ENCODE measurements at places on chromosomes 6 and 20.
A peak's percentile ranks its signal among the peaks of the same experiment; 100 is the strongest.

GRCh38 chr6:158544428-158544827 lies 15.5 kb upstream of the TMEM181 start:
- DNase-seq, result no peak

- DNase-seq, result no peak
Measured at GRCh38 chr6:66421570-66421969, 714.5 kb upstream of the EYS start.

DNA sequence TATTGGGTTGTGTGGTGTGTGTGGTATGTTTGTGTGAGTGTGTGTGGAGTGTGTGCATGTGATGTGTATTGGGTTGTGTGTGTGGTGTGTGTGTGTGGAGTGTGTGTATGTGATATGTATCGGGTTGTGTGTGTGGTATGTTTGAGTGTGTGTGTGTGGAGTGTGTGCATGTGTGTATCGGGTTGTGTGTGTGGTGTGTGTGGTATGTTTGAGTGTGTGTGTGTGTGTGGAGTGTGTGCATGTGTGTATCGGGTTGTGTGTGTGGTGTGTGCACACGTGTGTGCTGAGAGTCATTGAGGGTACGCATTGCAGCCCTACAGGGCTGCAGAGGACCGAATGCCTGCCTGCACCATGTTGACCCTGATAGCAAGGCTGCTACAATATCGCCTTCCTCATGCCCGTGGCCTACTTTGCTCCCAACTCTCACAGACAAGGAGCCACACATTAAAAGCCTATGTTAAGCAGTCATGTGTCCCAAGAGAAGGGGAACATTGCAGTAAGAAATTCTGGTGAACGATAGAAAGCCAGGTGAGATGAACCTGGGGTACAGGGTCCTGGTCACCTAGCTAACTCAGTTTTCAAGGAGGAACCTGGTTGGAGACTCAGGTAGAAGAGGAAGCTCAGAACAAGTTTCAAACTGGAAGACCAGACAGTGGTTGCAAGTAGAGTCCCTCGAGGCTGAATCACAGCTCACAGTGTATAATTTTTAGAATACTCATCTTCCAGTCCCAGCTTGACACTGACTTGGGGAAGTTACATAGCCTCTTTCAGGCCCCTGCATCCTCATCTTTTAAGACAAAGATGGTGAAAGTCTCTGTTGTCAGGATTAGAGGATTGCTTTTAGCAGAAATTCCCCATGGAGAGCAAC lies 45.7 kb upstream of the TMEM170B start:
- no peak for DNase-seq

GRCh38 chr6:170036916-170037315 lies 254.0 kb downstream of the DLL1 start:
- no peak for DNase-seq

GRCh38 chr20:3800256-3800877 lies 4.3 kb downstream of the CDC25B start:
- no peak for DNase-seq

GRCh38 chr20:12067686-12068085 lies 150.0 kb downstream of the BTBD3 start:
- DNase-seq, result no peak

DNA sequence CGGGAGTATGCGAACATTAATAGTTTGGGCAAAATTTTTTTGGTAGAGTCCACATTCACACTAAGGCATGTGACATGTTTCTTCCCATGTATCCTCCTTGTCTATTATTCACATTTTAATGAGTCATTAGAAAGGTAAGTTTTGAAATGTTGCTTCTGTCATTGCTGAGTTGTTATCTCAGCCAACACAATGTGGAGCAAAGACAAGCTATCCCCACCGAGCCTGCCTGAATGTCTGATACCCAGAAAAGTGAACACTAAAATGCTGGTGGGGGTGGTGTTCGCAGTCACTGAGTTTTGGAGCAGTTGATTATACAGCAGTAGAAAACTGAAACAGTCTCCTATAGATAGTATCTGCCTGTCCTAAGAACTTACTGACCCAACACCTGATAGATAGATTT lies 68.3 kb upstream of the ASF1A start:
- no peak for DNase-seq

- DNase-seq, result no peak
Measured at GRCh38 chr6:36126553-36127458, 3.5 kb upstream of the MAPK13 start.

DNA sequence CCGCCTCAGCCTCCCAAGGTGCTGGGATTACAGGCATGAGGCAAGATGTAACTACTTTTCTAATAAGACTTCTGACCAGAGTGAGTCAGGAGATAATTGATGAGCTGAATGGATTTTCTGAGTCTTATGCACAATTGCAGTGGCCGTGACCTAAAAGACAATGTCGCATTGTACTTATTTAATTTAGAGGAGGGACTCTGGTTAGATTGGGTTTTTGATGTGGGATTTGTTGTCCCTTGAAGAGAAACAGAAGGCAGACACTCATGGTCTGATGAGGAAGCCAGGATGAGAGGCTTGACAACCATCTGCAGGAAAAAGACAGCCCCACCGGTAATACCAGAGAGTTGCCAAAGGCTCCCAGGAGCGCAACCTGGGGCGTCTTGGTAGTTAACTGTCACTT lies 68.0 kb downstream of the ISM1 start:
- DNase-seq, result no peak

DNA sequence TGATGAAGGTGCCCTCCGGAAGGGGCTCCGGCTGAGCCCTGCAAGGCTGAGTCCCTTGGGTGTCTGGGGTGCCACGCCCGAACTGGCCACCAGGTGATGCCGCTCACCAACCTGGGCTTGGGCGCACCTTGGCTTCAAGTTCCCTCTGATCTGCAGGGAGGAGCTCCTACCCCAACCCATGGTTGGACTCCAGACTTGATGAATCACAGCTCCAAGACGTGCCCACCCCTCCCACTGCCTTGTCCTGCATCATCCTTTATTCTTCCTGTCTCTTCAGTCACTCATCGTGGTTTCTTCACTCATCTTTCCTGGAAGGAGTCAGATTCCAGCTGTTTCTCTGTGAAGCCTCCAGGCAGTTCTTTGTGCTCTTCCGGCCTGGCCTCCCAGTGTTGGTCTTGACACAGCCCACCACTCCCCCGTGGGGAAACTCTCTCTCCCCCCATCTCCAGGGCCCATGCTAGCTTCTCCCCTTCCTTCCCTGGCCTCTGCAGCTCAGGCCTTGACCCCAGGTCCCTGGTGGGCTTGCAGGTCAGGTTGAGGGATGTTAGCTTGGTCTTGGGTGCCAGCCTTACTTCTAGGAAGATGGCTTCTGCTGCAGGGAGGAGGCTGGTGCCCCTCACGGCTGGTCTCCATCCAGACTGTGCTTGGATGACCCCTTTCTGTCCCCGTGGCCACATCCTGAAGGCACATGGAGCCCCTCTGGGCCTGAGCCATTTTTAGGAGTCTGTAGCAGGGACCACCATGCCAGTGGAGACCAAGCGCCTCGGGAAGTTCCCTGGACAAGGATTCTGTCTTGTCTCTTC lies 2.6 kb upstream of the ZBP1 start:
- DNase-seq, result peak; percentile 92

DNA sequence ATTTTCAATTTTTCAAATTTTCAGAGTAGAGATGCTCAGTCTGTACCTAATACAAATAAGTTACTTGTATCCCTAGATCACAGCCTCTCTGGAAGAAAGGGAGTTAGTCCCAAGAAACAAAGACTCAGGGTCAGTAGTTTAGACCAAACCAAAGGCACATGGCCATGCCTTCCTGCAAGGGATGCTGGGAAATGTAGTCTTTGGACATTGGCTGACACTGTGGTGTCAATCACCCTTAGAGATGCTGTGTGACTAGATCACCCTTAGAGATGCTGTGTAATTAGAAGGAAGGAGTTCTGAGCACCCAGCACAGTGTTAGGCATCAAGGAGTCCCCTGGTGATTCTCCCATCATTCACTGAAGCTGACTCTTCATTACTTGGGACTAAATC lies 202.1 kb downstream of the NFATC2 start:
- DNase-seq, result no peak

GRCh38 chr6:100382031-100382430 lies 82.7 kb downstream of the SIM1 start:
- peak; percentile 12 for DNase-seq

GRCh38 chr6:104955491-104955890 lies 1.4 kb upstream of the LIN28B start:
- no peak for DNase-seq

GRCh38 chr6:107399935-107400334 lies 59.4 kb downstream of the PDSS2 start:
- DNase-seq, result no peak

- no peak for DNase-seq
Measured at GRCh38 chr6:3911130-3911529, 62.0 kb downstream of the FAM50B start.

GRCh38 chr6:158457616-158458278 lies 102.1 kb upstream of the TMEM181 start:
- DNase-seq, result no peak

DNA sequence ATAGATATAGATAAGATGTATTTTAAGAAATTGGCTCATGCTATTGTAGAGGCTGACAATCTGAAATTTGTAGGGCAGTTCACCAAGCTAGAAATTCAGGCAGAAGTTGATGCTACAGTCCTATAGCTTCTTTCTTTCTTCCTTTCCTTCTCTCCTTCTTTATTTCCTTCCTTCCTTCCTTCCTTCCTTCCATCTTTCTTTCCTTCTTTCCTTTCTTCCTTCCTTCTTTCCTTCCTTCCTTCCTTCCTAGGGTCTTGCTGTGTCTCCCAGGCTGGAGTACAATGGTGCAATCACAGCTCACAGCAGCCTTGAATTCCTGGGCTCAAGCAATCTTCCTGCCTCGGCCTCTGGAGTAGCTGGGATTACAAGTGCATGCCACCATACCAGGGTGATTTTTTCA lies 55.3 kb downstream of the TFAP2A start:
- no peak for DNase-seq

- DNase-seq, result no peak
Measured at GRCh38 chr6:152166497-152166896, 359.0 kb downstream of the ESR1 start.

- no peak for DNase-seq
Measured at GRCh38 chr20:46221256-46221833, 87.0 kb downstream of the CDH22 start.

GRCh38 chr20:58993332-58994248 lies 12.5 kb downstream of the NELFCD start:
- DNase-seq, result no peak

All from epithelial cell of prostate (primary cell).